Placental pericyte (primary cell): ENCODE measurements at places on chromosomes 11 and 22. TPM values are rescaled to one million over a fixed set of nuclear protein-coding genes. Genes with fewer than 3 reads are reported as not detected.

SLC37A2 gene
- 0.88 and 13.0 TPM in 2 replicates for total RNA-seq

UCP2 gene
- total RNA-seq: 3.9 and 4.9 TPM in 2 replicates

ELF5 gene
- not detected in 2 replicates for total RNA-seq

TENM4 gene
- total RNA-seq: 0.88 and 49.0 TPM in 2 replicates

OR2D2 gene
- total RNA-seq: 0.22 and 1.4 TPM in 2 replicates

GGTLC3 gene
- not detected in 2 replicates for total RNA-seq

ANKK1 gene
- 0.14 and 0.44 TPM in 2 replicates for total RNA-seq

JHY gene
- 0.88 and 1.6 TPM in 2 replicates for total RNA-seq

ZNF202 gene
- total RNA-seq: 7.0 and 7.6 TPM in 2 replicates

FLRT1 gene
- 0.44 TPM in 1 of 2 replicates, not detected in the other for total RNA-seq

FAT3 gene
- 0.22 and 0.72 TPM in 2 replicates for total RNA-seq

SHANK2 gene
- total RNA-seq: 0.44 and 1.6 TPM in 2 replicates

PATE4 gene
- not detected in 2 replicates for total RNA-seq

MUC5AC gene
- not detected in 2 replicates for total RNA-seq

BCO2 gene
- 1.0 and 34.1 TPM in 2 replicates for total RNA-seq

CFAP300 gene
- 2.9 and 5.9 TPM in 2 replicates for total RNA-seq

ABCC8 gene
- not detected in 2 replicates for total RNA-seq

CECR2 gene
- total RNA-seq: not detected in 2 replicates

ME3 gene
- 9.6 and 36.1 TPM in 2 replicates for total RNA-seq

KCNJ1 gene
- total RNA-seq: not detected in 2 replicates

KIAA1671 gene
- 10.9 TPM in 2 replicates for total RNA-seq

TMEM223 gene
- total RNA-seq: 11.2 and 21.0 TPM in 2 replicates

RFPL1 gene
- total RNA-seq: not detected in 2 replicates

CDC42EP1 gene
- total RNA-seq: 36.8 and 37.6 TPM in 2 replicates

C1QTNF4 gene
- 0.14 and 0.22 TPM in 2 replicates for total RNA-seq

KIRREL3 gene
- total RNA-seq: 0.22 and 1.0 TPM in 2 replicates

RFPL2 gene
- total RNA-seq: not detected in 2 replicates

SH3BP1 gene
- 11.7 and 13.8 TPM in 2 replicates for total RNA-seq

KCNE3 gene
- total RNA-seq: 1.3 TPM in 1 of 2 replicates, not detected in the other

C1QTNF5 gene
- total RNA-seq: 0.86 and 6.8 TPM in 2 replicates

CYB5R3 gene
- total RNA-seq: 97.1 and 127 TPM in 2 replicates

CYP2R1 gene
- 5.9 and 6.8 TPM in 2 replicates for total RNA-seq

TSGA10IP gene
- not detected in 2 replicates for total RNA-seq

KIF18A gene
- 5.9 and 39.4 TPM in 2 replicates for total RNA-seq

HEPHL1 gene
- total RNA-seq: 4.4 TPM in 1 of 2 replicates, not detected in the other

DLG2 gene
- 0.44 and 1.1 TPM in 2 replicates for total RNA-seq

ADAMTS15 gene
- 8.2 and 13.3 TPM in 2 replicates for total RNA-seq

SLC35F2 gene
- total RNA-seq: 11.4 and 34.2 TPM in 2 replicates

UPK3A gene
- total RNA-seq: not detected in 2 replicates

PKDREJ gene
- total RNA-seq: not detected in 2 replicates

LIN7C gene
- total RNA-seq: 36.3 and 73.4 TPM in 2 replicates

GAL3ST1 gene
- not detected in 2 replicates for total RNA-seq

CCDC179 gene
- not detected in 2 replicates for total RNA-seq
